ENCODE measurements at places on chromosomes 6 and 20.
A peak's percentile ranks its signal among the peaks of the same experiment; 100 is the strongest.

DNA sequence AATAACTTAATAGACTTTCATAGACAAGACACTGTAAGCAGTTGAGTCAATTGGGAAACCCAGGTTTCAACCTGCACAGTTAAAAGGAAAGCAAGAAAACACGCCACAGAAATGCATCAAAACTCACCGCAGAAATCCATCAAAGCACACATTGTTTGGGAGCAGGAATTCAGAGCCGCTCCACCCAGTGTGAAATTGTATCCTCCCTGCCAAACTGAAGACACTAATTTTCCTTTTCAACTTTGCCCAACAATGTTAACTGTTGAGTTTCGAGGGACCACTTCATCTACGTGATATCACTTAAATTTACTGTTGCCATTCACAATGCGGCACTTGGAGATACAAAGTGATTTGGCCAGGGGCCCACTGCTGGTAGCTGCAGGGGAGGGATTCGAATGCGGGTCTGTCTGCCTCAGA is 92.7 kb downstream of the DACT2 start:
- no peak for DNase-seq

DNA sequence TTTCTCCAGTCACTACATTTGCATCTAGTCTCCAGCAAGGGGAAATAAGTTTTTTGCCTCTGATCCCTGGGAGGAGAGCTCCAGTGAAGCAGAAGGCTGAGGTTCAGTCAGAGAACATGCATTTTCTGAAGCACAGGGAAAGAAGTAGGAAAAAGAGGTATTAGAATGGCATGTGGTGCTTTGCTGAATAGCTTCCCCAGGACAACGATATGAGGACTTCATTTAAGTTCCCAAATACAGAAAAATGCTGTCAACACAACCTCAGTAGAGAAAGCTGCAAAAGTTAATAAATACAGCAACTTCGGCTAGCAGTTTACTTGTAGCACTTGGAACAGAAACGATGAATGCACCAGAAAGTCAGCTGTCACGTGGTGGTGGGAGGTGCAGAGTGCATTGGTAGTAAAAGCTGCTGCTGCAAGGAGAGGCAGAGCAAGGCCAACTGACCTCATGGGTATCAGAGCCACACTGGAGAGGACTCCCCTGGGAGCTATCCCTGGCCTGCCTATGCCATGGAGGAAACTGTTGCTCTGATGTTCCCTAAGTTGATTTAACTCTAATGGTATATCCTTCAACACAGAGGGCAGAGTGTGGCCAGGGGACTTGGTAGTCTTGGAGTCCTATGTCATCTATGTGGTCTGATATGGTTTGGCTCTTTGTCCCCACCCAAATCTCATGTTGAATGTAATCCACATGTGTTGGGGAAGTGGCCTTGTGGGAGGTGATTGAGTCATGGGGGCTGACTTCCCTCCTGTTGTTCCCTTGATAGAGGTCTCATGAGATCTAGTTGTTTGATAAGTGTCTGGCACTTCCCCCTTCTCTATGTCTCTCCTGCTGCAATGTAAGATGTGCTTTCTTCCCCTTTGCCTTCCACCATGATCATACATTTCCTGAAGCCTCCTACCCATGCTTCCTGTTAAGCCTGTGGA is 85.9 kb downstream of the ADTRP start:
- DNase-seq, result no peak

DNA sequence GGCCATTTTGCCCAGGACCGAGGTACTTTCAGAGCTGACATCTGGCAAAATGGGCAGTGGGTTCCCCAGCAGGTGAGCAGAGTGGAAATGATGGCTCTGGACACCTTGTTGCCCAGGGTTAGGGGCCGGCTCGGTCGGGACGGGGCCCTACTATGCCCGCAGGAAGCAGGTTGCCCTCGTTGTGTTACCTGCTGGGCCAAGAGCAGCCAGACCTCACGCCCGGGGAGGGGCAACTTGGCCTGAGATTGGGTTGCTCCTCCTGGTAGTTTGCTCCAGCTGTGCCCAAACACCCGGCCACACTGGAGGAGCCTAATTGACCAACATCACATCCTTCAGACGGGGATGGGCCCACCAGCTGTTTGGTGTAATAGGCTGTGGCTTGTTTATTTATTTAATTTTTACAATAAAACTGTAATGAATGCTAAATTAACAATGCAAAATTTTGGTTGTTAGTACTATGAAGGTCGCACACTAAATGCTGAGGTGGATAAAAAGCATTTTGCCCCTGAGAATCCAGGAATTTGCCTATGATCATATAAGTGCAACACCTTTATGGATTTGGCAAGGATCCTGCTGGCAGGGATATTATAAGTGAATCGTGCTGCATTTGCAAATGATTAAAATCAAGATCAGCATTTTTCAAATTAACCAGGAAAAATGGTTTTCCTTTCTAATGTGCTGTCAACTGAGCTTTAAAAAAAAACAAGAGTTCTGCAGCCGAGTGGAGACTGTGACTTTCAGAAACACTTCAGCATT is 26.6 kb upstream of the PCMTD2 start:
- DNase-seq, result no peak

DNA sequence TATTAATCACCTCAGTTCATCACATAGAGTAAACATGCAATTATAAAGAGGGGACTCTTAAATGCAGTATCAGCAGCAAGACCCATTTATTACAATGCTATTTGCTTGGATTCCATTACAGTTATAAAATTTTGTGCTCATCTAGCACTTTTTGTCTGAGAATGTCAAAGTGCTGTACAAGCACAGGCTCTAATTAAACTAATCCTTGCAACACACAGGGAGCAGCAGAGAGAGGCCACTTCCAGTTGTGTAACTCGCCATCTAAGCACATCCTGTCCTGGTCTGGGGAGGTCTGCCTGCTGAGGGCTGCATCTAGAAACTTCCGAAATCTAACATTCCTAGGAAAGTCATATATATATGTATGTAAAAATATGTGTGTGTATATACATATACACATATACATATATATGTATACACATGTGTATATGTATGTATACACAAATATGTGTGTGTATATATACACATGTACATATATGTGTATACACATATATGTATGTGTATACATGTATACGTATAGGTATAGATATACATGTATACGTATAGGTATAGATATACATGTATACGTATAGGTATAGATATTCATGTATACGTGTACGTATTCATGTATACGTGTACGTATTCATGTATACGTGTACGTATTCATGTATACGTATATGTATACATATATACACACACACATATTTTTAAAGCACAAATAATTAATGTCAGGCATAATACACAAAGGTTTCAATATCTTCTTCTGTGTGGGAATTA is 136.4 kb upstream of the JARID2 start:
- DNase-seq, result no peak

GRCh38 chr6:30970946-30971345 is 12.6 kb upstream of the MUC21 start:
- DNase-seq, result no peak

DNA sequence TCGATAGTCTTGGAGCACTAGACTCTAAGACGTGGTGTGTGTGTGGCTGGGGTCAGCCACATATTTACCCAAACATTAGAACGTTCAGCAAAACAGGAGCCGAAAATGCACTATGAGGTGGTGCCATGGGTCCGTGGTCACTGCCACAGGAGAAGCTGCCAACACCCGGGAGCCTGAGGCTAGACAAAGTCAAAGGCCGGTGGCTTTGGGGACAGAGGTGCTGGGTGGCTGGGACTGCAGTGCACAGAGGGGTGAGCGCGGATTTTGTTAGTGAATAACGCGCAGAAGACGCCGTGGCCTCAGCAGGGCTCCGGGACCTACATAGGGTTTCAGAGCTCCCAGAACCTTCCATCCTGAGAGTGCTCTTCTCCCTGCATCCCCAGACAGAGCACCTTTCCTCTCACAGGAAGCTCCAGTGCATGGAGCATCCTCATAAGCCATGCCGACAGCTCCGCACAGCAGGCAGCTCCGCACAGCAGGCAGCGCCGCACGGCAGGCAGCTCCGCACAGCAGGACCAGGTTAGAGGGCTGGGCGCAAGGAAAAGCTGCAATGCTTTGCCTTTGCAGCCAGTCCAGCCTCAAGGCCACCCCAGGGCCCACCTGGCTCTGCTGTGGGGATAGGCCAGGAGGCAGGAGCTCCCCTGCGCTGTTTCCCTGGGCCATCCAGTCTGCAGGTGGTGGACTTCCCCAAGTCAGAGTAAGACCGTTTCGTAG is 304.1 kb downstream of the TAF4 start:
- DNase-seq, result no peak

GRCh38 chr6:31289788-31290187 is 17.9 kb upstream of the HLA-C start:
- no peak for DNase-seq

DNA sequence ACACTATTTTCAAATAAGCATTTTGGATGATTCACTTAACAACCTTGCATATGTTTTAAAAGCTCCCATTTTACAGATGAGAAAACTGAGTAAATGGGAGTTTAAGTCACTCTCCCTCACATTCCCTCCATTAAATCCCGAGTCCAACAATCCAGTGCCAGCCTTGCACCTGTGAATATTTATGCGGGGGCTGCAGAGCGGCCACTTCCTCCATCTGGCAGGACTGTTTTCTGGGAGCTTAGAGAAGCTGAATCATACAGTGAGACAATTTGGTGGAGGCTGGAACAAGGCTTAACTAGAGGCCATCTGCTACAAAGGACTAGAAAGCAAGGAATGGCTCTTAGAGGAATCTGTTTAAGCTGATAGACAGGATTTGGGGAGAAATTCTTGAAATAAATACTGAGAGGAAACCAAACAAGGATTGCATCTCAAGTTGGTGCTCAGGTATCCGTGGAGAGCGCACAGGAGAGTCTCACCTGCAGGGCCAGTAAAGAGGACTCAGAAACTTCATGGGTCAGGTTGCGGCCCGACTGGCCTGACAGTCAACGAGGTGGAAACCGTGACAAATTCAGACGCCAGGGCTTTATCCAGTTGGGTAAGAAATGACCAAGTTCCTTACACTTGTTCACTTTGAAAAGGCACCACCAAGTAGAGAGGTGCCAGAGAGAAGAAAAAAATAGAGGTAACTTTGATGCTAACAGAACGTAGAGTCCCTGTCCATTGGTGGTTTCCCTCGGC is 478.5 kb downstream of the QKI start:
- no peak for DNase-seq

- peak; percentile 4 for DNase-seq
Observed at GRCh38 chr6:95248499-95248898, 328.8 kb upstream of the MANEA start.

DNA sequence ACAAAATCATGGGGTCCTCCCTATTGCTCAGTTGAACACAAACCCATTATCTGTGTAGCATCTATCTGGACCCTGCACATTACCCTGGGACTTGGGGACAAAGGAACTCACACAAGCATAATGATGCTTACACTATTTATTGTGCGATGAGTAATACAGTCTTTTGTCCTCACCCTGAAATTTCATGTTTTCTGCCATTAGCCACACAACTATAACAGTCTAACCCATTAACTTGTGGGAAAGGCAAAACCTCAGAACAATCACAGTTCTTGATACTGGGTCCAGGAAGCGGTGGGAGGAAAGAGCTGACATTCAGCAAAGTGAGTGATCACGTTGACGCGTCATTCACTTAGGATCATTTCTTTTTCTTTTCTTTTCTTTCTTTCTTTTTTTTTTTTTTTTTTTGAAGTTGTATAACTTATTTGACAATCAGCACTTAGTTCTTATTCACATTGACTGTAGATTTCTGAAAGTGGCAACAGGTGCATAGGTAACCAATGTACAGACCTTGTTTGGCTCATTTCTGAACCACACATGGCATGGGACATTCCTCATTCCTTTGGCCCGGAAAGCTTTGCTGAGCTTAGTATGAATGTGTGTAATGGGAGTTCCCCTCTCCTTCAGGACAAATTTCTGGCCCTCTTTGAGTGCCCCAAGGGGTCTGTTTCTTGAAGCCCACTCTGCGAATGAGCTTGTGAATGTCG is 94.8 kb upstream of the CNKSR3 start:
- DNase-seq, result no peak

GRCh38 chr6:32068867-32069266 is 30.7 kb downstream of the CYP21A2 start:
- no peak for DNase-seq

DNA sequence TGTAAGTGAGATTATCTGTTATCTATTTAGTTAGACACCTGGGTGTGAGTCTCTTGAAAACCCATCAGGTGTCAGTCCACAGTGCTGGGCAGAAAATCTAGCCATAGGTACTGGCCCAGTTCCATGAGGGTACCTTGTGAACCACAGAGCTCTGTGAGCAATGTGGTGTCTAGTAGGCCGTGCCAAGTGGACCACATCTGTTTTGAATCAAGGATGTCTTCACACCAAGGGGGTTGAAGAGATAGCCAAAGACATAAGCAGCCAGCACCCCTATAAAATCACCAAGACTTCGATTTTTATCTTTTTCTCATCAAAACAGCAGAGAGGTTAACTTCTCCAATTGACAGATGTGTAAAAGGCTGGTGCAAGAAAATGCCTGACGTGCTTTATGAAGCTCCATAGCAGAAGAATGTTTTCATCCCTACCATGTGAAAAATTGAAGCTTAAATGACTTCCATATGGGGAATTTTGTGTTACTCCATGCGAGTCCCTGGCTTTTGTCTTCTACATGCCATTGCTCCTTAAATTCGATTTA is 368.7 kb downstream of the HAO1 start:
- DNase-seq, result no peak

DNA sequence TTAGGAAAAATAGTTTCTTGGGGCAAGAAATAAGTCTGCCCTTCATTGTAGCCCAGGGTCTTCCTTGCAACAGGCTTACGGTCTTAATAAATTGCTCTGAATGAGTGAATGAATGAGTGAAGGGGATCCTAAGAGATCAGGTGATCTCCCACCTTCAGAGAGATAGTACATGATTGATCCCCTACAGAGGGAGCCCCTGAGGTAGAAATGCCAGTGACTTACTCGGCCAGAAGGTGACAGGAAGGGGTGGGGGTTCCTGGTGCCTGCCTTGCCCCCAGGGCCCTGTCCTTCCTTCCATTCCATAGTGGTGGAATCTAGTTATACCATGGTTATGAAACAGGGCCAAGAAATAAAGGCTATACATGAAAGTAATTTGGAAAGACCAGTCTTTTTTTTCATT is 215.3 kb upstream of the SSTR4 start:
- no peak for DNase-seq

DNA sequence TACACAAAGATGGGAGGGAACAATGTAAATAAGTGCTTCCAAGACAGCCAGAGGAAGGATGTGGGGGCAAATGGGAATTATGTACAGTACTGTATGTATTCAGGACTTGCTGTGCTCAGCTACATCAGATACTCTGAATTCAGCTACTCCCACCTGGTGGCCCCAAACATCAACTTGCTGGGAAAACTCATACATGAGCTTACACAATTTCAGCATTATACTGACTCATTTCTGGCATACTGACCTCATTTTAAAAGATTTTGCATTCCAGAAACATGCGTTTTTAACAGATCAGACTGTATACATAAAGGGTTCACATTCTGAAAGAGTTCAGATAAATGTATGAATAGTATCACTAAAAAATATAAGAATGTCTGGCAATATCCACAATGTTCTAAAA is 59.7 kb downstream of the GPX5 start:
- DNase-seq, result no peak
